ENCODE measurements at places on chromosomes 13 and 19.

DNA sequence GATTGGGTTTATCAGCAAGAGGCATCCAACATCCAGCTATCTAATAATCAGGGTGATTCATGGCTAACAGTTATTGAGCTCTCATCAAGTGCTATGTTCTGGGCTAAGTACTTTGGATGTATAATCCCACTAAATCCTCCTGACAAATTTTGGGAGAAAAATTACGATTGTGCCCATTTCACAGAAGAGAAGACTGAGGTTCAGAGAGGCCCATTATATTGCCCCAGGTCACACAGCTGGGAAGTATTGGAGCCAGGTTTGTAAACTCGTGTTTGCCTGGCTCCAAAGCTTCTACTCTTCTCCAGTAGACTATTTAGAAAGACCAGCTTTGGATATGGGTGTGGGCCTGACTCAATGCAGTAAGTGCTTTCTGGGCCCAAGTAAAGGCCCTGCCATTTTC, 20.9 kb upstream of the CALM3 start:
- DNase-seq = no peak

DNA sequence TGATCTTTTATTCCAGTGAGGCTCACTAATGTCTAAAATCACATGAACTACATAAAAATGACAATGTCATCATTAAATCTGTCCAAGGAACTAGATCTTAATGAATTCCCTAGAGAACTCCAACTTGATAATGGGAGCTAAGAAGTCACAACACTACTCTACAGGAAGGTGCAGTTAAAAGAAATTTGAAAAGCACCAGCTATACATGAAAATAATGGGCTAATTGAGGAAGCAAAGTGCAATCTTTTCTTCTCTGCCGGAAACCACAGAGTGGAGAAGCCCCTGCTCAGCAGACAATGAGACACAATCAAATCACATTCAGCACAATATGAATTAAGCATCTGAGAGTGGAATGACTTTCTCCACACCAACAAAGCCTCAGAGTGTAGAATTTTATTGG, 261.7 kb downstream of the LHFPL6 start:
- no peak for DNase-seq

- peak; percentile 25 for DNase-seq
These were observed 88.8 kb downstream of the GNG7 start for GRCh38 chr19:2613507-2614295.

GRCh38 chr13:110850840-110851239, 64.0 kb downstream of the ANKRD10 start:
- no peak for DNase-seq

- DNase-seq = no peak
These were observed 525.8 kb downstream of the MYO16 start for GRCh38 chr13:109154966-109155761.

GRCh38 chr13:25466880-25467279, 95.1 kb downstream of the ATP8A2 start:
- no peak for DNase-seq

GRCh38 chr13:98577836-98578285, 954 bp upstream of the STK24 start:
- no peak for DNase-seq

DNA sequence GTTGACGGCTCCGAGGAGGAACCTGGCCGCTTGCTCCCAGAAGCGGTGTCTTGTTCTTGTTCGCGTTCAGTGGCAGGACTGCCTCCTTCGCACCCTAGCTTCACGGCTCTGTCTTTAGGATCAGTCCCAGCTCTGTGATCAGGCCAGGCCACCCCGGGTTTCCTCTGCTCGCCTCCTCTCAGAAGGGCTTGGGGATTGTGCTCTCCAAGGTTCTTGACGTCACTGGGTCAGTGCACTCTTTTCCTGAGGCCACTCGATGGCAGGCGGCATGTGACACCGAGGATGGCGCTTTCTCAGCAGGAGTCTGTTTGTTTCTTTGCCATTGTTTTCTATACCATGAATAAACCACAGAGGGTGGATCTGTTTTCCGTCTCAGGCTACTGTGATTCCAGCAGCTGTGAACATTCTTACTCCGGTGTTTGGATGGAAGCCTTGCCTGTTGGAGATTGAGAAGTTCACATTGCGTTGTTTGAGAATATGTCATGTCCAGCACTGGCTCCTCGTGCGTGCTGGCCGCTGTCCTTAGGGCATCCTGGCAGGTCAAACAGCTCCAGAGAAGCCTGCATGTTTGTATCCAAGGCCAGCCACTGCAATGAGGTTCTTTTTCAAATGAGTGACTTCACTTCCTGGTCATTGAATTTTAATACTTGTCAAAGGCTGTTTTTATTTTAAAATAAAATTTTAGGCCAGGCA, 44.5 kb downstream of the SLC7A9 start:
- DNase-seq = no peak

GRCh38 chr13:77047649-77048343, 20.8 kb upstream of the FBXL3 start:
- no peak for DNase-seq

GRCh38 chr19:16527334-16527935, 14.8 kb downstream of the CHERP start:
- no peak for DNase-seq

DNA sequence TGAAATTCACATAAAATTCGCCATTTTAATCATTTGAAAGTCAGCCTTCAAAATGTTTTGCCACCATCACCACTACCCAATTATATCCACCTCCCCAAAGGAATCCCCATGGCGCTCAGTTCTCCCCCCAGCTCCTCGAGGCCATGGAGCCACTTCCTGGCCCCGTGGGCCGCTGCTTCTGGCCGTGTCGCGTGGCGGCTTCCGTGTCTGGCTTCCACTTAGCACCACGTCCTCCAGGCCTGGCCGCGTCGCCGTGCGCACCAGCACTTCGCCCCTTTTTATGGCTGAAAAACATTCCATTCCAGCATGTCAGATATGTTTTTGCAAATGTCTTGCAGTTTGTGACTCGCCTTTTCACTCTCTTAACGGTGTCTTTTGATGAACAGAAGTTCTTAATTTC, 46.7 kb upstream of the DCUN1D2 start:
- DNase-seq = no peak

- DNase-seq = no peak
These were observed 30.8 kb upstream of the ZNRF4 start for GRCh38 chr19:5424192-5424973.

DNA sequence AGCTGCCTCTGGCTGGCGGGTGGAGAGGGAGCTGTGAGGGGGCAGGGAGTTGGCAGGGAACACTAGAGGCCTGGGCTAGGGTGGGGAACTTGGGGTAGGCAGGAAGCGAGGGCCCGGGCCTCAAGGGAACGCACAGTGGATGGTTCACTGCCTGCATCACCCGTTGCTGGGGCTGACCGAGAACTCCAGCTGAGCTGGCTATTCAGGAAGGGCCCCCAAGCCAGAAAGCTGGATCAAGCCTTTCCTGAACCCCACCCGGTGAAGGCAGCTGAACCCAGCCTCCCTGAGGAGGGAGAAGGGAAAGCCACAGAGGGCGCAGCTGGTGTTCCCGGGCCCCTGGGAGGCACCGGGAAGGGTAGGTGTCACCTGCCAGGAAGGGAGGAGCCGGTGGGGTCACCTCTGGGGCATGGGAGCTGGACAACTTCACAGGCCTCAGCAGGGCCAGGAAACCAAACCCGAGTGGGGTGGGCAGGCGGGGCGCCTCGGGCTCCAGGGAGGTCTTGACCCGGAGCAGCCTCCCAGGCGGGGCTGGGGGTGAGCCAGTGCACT, 13.9 kb downstream of the PALM start:
- no peak for DNase-seq

DNA sequence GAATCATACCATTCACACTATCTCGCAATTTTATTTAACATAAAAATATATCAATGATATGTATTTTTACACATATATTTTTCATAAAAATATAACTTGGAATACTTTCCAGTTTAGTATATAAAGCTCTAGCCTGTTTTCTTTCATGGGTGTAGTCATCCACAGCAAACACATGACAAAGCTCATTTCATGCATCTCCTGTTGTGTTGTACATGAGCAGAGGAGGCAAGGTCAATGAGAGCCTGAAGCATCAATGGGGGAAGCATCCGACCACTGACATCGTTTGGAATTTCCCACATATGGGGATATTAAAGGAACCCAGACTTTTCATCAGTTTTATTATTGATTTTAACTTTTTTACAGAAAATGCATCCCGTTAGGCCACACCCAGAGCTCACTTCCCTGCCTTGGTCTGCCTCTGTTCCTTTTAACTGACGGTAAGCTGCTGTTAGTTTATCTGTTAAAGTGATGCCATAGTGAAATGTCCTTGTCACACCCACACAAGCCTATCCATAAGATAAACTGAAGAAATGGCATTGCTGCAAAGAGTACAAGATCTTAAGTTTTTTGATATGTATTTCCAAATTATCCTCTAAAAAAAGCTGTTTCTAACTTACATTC, 44.0 kb downstream of the MIPEP start:
- DNase-seq = no peak

DNA sequence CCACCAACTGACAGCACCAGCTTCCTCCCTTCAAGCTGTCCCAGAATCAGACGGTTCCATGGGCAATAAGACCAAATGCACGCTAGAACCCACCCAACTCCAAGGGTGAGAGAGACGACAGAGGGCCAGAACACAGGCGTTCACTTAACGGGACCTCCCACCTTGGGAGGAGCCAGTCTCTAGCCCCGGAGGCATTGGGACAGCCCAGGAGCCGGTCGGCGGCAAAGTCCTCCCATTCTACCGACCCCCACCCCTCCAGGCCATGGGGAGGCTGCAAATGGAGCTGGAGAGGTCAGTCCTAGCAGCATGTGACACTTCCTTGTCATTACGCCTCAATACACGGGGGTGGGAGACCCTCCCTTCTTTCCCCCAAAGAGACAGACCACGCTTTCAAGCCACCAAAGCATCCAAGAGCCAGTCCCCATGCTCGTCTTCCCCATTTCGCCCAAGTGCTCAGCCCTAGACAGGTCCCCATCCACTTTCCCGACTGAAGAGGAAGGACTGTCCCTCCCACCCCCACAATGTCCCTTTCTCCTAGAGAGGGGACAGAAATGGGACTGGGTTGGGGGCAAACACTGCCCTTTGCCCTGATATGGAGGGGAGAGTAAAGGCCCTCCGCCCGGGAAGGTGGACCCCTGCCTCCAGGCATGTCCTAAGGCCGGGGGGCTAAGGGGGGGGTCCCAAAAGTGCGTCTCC, 964 bp downstream of the KHSRP start:
- DNase-seq = no peak

DNA sequence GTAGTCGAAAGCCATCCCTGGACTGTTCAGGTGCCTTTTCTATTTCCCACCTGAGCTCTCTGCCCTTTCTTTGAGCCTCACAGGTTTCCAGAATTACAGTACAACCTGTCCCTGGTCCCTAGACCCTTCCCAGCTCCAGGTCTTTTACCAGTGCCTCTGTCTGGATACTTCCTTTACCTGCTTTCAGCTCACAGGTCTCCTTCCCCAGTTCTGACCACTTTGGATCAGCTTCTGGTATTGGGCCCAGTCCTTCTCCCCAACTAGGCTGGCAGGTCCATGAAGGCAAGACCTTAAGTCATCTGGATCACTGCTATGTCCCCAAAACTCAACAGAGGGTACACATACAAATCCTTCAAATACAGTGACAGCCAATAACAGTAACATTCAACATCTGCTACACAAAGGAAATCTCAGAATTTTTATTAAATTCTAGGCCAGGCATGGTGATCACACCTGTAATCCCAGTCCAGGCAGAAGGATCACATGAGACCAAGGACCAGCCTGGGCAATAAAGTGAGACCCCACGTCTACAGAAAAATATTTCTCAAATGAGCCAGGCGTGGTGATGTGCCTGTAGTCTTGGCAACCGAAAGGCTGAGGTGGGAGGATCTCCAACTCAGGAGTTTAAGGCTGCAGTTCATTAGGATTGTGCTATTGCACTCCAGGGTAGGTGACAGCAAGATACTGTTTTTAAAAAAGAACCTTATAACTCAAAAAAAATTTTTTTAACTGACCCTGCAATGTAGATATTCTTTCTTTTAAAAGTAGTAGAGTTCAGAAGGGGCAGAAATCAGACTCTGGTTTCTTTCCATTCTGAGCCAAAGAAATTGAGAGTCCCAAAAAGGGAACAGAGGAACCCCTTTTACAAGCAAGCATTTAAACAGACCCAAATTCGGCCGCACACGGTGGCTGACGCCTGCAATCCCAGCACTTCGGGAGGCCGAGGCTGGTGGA, 1.3 kb downstream of the RPS16 start:
- no peak for DNase-seq

DNA sequence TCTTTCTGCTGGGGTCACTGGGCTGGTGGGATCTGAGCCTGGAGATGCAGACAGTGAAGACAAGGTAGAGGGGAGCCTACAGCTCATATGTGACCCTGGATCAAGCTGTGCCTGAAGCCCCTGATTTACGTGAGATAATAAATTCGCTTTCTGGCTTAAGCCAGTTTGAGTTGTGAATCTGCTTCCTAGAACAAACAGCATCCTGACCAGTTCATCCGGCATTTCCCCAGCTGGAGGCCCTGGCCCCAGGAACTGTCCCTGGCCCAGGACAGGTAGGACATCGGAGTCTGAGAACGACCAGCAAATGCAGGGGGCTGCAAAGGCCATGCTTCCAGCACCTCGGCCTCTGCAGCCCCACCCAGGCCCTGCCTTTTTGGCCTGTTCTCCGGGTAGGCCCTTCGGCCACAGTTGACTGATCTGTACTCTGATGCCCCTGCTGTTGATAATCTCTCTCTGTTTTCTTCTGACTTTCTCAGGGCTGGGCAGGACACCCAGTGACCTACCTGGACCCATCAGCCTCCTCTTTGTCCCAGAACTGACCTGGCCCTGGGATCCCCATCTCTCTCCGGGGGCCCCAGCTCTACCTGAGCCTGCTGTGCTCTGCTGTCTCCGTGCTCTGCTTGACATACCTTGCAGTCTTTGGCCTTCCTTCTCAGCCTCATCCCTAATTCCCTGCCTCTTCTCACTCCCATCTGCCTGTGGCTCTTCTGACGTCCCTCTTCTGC, 9.5 kb upstream of the VSIG10L start:
- DNase-seq = no peak

GRCh38 chr19:32172566-32173160, 172.7 kb upstream of the ZNF507 start:
- no peak for DNase-seq

DNA sequence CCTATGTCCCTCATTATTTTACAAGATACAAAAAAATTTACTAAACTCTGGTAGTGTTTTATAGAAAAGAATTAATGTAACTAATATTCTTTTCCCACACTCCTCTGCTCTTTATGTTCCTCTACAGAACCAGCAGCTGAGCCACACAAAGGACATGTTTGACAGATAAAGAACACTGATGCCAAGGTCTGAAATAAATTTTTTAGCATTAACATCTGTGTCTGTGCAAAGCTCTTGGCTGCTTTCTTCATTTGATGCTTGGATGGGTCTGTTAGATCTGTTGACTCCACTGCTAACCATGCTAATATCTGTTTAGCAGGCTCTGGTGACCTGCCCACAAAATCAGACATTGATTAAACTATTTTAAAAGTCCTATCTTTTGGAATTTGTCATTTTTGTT, 2363.8 kb downstream of the PCDH9 start:
- DNase-seq = no peak

DNA sequence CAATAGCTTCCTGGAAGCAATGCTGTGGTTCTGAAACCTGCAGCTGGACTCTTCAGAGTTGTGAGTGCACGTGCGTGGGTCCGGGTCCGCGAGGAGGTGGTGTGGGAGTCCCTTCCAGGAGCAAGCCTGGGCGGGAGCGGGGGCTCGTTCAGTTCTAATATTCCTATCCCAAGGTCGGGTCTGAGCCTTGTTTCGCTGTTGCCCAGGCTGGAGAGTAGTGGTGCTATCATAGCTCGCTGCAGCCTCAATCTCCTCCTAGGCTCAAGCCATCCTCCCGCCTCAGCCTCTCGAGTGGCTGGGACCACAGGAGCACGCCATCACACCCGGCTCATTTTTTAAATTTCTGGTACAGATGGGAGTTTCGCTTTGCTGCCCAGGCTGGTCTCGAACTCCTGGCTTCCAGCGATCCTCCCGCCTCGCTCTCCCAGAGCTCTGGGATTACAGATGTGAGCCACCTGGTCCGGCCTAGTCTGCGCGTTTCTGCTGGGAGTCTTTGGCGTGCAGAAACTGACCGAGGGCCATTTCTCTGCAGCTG, 625 bp downstream of the ZFP82 start:
- no peak for DNase-seq
